ENCODE measurements at places on chromosomes 4 and X.

- no peak for DNase-seq
Observed at GRCh38 chr4:72954811-72955210, 114.7 kb downstream of the COX18 start.

DNA sequence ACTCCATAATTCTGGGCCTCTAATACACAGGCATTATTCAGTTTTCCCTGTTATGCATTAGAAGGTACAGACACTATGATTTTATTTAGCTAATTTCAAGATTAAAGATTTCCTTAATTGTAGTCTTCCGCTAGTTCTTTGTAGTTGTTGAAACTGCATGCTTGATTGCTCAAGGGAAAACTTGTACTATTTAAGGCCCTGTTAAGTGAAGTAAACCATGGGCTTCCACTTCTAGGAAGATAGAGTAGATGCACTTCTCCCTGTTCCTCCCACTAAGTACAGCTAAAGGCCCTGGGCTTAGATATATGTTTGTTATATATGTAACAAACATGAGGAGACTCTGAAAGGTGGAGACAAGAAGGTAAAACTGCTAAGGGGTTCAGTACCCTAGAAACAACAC, 215.8 kb upstream of the LEF1 start:
- DNase-seq: no peak

DNA sequence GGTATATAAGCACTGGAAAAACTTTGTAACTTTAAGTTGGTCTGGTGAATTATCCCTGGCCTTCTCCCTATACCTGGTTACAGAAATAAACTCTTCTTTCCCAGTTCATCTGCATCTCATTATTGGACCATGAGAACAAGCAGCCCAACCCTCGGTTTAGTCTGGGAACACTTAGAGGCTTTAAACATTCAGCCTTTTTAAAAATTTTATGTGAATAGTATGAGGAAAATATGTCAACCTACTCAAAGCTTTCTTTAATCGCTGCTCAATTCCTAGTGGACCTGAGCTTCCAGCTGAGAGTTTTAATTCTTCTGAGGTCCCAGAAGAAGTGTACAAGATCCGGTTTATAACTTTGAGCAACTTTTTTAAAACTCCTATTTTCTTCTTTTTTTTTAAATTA, 358.6 kb upstream of the NOCT start:
- no peak for DNase-seq

GRCh38 chr4:75849461-75849860, 52.8 kb downstream of the PPEF2 start:
- no peak for DNase-seq

- DNase-seq: no peak
Observed at GRCh38 chr4:181566490-181566889, 676.7 kb upstream of the TENM3 start.

DNA sequence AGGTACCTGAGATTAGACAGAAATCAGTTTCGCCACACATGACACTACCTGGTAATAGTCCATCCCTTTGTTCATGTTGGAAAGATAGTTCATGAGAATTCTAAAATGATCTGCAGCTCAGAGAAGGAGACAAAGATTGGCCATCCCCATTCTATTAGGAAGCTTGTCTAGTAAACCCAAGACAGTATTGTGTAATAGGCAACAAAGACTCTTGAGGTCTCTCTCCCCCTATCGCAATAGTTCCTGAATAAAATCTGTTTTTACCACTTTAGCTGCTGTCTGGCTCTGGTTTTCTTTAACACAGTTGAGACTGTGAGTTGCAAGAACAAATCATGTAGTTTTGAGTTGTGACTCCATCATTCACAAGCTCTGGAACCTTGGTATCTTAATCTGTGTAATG, 14.8 kb upstream of the BBS7 start:
- DNase-seq: no peak
